ENCODE measurements at places on chromosomes 16 and 17.

DNA sequence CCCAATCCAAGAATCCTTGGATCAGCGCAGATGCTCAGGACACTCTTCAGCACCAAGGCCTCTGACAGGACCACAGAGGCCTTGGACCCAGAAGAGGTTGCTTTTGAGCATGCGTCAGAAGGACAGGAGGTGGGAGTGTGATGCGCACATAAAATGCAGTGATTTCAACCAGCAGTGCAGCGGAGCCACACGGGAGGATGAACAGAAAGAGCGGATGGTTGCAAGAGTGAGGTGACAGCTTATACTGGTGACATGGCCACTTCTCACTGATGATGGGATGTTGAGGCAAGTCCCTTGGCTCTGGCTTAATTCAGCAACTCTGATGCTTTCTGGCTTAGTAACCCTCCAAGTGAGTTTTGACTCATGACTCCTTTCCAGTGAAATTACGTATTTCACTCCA is 25.2 kb upstream of the ERN1 start:
- DNase-seq: no peak

GRCh38 chr17:17455173-17455572 is 21.6 kb upstream of the MED9 start:
- no peak for DNase-seq

DNA sequence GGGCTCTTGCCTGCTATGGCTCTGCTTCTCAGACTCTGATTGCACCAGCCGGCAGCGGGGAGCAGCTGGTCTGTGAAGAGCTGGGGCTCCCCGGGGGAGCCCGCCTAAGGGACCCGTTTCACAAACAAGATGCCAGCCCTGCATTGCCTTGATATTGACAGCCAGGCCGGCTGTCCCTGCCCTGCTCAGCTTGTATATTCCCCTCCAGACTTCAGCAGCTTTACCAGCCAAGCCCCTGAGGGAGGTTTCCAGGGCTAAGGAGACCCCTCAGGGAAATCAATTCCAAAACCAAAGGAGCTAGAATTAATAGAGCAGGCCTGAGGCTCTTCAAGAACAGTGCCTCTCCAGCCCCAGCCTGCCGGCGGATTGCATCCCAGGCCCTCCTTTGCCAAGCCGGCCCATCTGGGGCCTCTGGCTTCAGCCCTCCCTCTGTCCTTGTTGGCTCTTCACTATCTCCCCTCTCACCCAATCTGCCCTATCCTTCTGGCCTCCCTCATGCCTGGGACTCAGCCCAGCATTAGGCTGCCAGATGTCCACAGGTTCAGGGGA is 5.7 kb downstream of the CALB2 start:
- DNase-seq: no peak

- DNase-seq: no peak
Measured at GRCh38 chr16:77833921-77834634, 45.7 kb downstream of the VAT1L start.

GRCh38 chr16:66662445-66663194 is 33.9 kb downstream of the CMTM4 start:
- no peak for DNase-seq

- no peak for DNase-seq
Measured at GRCh38 chr17:56478836-56479447, 114.6 kb upstream of the NOG start.

GRCh38 chr17:77186141-77186604 is 45.4 kb downstream of the SEC14L1 start:
- DNase-seq: no peak

- DNase-seq: no peak
Measured at GRCh38 chr17:39750131-39751015, 12.6 kb downstream of the GRB7 start.

GRCh38 chr16:83989300-83989699 is 21.3 kb downstream of the NECAB2 start:
- DNase-seq: no peak

DNA sequence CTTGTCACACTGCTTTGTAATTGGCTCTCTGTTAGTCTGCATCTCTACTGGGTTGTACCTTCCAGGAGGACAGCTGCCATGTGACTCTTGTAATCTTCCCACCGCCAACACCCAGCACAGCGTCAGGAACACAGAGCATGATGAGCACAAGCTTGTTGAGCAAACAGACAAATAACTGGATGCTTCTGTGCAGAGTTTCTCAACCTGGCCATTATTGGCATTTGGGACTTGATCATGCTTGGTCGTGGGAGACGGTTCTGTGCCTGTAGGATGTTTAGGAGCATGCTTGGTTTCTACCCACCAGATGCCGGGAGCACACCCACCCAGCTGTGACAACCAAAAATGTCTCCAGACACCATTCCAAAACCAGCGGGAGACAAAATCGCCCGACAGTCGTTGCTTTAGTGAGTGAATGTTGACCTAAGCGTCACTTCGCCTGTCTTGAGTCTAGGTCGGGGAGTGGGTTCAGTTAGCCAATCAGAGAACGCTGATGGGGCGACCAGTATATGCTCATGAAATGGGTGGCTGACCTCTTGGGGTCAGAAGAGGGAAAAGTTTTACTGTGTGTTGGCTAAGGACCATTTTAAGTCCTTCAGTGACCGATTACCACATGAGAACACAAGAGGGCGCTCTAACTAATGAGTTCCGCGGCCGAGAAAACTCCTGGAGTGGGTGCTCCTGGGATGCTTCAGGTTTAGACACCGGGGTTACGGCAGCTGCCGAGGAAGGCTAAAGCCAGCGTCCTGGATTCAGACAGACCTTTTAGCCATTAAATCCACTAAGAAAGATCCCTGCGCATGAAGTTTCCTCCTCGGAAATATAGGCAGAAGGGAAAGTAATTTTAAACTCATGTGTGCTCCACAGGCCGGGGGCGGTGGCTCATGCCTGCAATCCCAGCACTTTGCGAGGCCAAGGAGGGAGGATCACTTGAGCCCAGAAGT is 57.8 kb upstream of the TEX2 start:
- DNase-seq: no peak

DNA sequence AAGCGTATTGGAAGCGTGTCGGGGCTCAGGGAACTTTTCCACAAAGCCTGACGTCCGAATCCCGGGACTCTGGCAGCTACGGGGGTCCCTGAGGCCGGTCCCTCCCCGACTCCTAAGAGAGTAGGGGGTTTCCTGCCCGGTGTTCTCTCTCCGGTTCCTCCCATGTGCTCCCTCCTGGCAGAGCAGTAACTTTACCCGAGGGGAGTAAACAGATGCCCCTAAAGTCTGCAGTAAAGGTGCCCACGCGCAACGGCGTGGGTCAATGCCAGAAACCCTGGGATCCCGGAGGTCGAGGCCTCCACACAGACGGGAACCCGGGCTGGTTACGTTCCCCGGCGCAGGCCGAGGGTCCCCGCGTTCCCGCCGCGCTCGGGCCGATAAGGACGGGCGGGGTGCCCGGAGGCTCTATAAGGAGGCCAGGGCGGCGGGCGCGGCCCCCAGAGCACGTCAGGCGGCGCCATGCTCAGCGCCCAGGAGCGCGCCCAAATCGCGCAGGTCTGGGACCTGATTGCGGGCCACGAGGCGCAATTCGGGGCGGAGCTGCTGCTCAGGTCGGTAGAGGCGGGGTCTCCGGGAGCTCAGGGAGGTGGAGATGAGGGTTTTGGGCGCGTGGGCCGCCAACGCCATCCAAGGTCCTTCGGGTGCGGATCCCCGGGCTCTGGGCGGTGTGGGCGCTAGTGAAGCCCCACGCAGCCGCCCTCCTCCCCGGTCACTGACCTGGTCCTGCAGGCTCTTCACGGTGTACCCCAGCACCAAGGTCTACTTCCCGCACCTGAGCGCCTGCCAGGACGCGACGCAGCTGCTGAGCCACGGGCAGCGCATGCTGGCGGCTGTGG is at the start of gene HBM:
TSS of gene HBM (plus strand) at position 440 of the 836 bp plus-strand sequence. CDS start at position 460, 20 bp downstream.
- no peak for DNase-seq

- DNase-seq: no peak
Measured at GRCh38 chr16:49442805-49443204, 69.2 kb downstream of the C16orf78 start.

- no peak for DNase-seq
Measured at GRCh38 chr16:83351846-83352245, 455.9 kb upstream of the HSBP1 start.

DNA sequence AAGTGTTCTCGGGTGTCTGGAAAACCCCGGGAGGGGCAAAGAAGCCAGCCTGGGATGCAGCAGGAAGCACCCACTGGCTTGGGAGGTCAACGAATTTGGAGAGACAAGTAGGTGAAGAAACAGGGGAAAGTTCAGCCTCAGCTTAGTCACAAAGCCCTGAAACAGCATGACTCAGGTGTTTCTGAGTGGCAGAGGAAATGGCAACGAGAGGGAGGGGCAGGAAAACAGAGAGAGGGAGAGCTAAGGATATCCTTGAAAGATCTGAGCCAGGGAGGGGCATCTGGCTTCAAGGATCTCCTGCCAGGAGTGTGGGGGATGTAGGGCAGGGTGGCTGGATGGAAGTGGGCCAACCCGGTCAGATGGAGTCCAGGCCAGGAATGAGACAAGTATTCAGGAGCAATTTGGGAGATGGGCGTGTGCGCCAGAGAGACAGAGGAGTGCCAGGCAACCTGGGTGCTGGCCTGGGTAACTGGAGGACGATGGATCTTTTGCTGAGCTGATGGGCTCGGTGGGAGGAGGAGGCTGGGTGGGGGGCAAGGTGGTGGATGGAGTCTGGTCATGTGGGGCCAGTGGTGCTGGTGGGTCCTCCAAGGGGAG is 27.2 kb downstream of the ABCC3 start:
- no peak for DNase-seq

DNA sequence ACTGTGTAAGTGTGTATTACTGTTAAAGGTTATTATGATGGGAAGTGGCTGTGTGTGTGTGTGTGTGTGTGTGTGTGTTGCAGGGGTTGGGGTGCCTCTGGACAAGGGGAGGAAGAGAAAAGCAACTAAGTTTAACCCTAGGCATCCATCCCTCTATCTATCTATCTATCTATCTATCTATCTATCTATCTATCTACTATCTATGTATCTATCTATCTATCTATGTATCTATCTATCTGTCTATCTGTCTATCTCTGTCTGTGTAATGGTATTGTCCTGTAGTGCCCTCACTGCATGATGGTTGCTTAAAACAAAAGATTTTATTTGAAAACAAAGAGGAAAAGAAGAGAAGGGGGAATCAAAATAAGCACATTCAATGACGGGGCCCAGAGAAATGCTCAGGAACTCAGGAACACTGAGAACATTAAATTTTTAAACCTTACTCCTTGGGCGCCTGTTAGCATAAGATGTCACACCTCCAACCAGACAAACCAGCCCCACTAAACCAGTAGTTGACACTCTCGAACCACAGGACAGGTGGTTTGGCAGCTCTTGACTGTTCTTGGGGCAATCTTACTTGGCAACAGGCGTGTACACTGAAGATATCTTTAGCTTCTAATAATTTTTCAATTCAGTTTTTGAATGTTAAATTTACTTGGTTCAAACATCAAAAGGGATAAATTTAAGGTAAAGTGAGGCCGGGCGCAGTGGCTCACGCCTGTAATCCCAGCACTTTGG is 5.1 kb upstream of the RPL26 start:
- no peak for DNase-seq

GRCh38 chr16:86808863-86809444 is 230.6 kb downstream of the FOXL1 start:
- no peak for DNase-seq

DNA sequence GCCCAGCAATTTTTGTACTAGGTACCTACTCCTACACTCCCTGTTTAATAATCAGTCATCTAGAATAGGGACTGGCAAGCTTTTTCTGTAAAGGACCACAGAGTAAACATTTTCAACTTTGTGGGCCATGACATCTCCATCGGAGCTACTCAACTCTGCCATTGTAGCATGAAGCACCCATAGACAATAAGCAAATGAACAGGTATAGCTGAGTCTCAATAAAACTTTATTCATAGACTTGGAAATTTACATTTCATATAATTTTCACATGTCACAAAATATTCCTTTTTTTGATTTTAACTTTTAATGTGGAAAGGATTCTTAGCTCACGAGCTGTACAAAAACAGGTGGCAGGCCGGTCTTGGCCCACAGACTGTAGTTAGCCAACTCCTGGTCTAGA is 345.8 kb downstream of the SOX9 start:
- DNase-seq: no peak
